Urinary bladder (tissue), 4 donors: ENCODE measurements at places on chromosomes 1 and 21. TPM values are rescaled to one million over a fixed set of nuclear protein-coding genes. Genes with fewer than 3 reads are reported as not detected.

LRRN2 gene
- 0.90 TPM for total RNA-seq

LMX1A gene
- 0.42 TPM for total RNA-seq

SLC44A5 gene
- total RNA-seq = 5.9 TPM

HLX gene
- total RNA-seq = 12.9 TPM

PPP1R15B gene
- 45.2 TPM for total RNA-seq

RIIAD1 gene
- not detected for total RNA-seq

OR2L2 gene
- 0.11 TPM for total RNA-seq

MYBPH gene
- total RNA-seq = 8.9 TPM

NMNAT2 gene
- total RNA-seq = 2.4 TPM

C1orf105 gene
- 2.9 TPM for total RNA-seq

LRRC38 gene
- 0.53 TPM for total RNA-seq

- no peak for DNase-seq
Measured at GRCh38 chr1:111956155-111956771, 33.2 kb downstream of the KCND3 start.

GRCh38 chr21:36246080-36246631 is 73.8 kb upstream of the MORC3 start:
- no peak for DNase-seq

DNA sequence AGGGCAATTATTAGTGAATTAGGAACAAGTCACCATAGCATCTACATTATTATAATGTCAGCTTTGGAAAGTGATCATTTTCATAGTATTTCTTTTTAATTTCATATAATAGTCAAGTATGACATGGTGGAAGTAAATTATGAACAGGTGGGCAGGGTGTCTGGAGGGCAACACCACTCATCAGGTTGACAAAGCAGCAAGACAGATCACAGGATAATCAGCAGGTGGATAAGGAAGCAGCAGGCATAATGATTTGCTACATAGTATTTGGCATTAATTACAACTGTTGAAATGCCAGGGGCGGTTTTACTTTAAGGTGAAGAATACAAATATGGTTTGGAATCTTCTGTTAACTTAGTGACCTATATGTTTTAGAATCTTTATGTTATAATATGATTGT is 1342.2 kb downstream of the PLA2G4A start:
- DNase-seq = no peak

- DNase-seq = no peak
Measured at GRCh38 chr1:165395478-165395877, 39.0 kb upstream of the LMX1A start.

DNA sequence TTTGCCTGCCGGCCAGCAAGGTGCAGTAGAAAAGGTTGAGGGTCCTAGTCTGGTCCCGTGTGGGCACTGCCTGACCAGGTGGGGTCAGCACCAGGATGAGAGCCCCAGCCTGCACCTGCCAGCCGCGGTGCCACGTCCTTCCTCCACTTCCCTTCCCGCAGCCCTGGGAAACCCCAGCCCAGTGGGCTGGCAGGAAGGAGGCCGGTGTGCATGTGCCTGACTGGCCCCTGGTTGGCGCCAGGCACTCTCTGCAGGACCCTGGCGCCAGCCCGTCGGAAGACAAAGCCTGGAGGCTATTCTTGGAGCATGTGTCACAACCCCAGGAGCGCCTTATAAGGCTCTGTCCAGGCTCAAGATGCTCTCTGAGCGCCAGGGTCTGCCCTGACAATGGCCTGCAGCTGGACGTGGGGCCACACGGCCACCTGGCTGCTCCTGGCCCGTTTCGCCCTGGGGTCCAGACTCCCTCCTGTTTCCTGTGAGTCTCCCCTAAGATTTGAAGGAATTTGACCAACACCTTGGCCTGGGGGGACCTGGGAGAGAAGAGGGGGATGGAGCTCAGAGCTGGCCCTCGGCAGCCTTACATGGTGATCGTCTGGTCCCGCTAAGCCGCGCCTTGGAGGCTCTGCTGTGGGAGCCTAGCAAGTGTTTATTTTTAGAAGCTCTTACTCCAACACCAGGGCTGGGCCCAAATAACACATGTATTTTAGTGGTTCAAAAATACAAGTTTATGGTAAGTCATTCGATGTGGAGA is 31.9 kb upstream of the POFUT2 start:
- no peak for DNase-seq

DNA sequence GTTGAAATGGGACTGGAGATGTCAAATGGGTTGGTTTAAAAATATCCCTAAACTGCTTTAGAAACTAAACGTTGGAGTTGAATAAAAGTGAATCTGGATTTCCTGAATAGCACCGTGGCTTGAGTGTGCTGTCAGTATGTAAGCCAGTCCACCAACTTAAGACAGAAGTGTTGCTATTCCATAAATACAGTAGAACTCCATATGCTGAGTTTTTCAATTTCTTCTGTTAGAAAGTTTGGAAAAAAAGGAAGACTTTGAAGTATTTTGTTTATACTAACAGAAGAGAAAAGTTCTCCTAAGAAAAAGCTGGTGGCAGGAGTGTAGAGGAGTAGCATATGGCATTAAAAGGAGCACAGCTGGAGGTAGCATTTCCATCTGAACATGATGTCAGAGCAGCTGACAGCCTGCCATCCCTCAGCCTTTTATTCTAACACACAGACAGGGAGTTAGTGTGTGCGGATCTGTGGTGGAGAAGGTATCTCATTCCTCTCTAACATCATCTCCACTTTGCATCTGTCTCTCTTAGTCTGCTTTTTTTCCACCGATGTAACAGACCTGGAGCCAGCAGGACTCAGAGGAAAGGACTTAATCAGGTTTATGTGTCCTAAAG is at the start of gene ZBTB18:
Gene ZBTB18 (plus strand): TSS at position 449 of the 610 bp plus-strand sequence. CDS start 149 bp downstream, at position 598.
- DNase-seq = no peak

DNA sequence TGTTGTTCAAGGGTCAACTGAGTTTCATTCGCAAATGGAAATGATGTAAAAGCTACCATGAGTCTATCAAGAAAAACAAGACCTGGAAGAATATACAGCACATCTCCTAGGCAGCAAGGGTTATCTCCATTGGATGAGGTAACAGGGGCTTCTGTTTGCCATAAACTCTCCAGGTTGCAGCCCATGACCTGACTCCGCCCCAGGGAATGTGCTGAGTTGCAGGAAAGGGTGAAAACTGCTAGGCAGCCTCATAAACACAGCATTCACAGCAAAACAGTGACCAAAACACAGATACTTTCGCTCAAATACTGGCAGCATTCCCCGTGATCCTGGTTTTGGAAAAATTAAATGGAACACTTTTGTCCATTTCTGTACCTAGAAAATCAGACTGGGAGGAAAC is 20.2 kb upstream of the ACTA1 start:
- DNase-seq = no peak

DNA sequence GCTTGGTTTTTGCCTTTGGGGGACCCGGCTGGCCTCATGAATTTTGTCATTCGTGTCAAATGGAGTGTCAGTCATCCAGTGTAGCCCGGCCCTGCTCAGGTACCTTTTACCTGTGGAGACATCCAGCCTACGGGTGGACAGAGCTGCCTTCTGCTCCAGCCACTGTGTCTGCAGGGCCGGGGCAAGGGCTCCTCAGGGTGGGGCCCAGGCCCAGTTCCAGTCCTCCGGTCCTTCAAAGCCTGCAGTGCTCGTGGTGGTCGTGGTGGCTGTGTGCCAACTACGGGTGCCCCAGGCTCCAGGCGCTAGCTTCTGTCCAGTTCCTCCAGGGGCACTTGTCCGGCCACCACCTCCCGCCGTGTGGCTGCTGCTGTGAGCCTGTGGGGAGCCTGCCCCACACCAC is 54.8 kb downstream of the TRIM11 start:
- no peak for DNase-seq

GRCh38 chr1:1760345-1760650 is 18.0 kb downstream of the NADK start:
- no peak for DNase-seq

DNA sequence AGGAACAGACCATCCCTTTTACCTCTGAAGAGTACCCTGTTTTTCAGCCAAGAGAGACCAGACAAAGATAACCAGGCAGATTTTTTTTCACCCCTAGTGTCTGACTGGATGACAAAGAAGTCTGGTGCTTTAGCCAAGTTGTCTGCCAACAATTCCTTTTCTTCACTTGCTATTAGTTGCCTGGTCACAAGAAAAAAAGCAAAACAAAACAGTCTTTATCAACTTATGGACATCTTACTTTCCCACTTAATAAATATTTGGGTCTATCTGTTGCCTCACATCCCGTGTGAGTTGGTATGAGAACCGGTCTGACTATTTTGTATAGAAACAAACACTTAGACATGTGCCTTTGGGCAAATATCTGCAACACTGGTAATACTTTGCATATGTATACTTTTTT is 662.9 kb downstream of the PLPP3 start:
- peak; percentile 46 for DNase-seq

DNA sequence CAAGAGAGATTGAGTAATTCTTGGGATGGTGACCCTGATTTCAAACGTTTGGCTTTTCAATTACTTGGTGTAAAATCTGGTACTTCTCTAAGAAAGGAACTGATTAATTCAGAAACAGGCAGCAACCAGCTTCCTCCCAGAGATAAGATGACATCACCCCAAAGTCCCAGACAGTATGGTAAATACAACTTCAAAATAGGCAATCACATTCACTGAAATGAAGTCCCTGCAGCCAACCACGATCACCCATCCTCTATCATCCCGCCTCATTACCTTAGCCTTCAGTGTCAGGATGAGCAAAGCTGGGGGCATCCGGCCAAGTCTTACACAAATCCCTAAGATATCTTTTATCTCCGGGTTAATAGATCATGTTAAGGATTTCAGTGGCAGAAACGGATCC is 26.4 kb upstream of the RUNX1 start:
- no peak for DNase-seq

DNA sequence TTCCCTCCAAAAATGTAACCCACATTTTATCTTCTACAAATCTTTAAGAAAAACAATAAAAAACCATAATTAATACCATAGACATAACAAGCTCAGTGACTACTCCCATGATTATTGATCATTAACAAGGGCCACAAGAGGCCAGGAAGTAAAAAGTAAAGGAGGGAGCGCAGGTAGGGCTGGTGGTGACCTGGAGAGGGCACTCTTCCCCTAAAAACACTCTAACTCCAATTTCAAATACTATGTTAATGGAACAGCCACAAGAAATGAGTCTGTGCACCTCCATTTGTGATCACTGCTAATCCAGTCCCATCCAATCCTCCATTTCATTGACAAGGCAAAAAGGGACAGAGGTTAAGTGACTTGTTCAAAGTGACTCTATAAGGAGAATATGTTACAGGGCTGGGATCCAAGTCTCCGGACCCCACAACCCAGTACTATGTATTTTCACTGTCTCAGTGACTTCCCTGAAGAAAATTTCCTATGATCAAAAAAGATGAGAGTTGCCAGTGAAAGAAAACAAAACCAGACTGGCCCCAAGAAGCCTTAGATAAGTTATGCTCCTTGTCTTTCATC is 41.2 kb upstream of the CFAP298 start:
- DNase-seq = no peak

DNA sequence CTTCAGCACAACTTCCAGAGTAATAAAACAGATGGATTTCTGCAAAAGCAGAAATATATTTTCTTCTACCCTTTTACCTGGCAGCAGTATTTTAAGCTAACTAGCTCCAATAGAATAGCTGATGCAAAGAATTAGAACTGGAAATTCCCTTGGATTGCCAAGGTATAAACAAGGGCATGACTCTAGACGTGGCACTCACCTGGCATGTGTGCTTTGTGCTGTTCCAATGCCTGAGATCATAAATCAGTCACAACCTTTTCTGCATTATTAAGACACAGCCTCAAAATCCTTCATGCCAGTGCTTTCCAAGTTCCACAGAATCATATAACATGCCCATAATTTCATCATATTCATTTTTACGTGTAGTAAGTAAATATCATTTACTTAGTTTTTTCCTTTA is 1048.7 kb downstream of the ADGRL2 start:
- no peak for DNase-seq

DNA sequence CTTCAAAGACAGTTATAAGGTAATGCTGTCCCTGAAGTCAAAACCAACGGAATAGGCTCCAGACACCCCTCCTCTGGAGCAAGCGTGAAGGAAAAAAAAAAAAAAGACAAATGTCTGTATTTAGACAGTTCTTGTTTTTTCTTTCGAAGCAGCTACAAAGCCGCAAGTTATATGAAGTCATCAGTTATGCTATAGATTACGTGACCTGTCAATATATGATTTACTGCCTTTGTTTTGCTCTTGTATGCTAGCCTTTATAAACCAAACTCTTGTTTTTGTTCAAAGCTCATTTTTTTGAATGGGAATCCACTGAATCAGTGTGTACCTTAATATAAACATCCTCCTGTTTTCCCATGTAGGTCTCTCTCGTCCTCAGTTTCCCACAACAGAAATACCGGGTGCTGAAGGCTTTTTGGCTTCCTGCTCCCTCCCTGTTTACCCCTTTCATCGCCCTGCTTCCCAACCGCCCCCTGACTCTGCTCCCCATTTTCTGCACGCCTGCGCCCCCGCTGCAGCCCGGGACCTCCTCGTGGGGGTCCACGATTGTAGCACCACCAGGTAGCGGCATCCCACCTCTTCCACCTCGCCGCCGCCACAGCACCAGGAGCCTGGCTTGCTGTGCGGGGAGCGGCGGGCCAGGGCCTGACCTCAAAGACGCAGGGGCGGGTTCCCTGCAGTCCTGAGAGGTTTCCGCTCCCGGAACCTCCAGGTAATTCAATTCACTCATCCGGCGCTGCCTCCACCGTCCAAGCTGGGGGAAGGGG is 5.2 kb upstream of the ZNF678 start:
- DNase-seq = no peak

GRCh38 chr21:45302082-45303061 is 14.7 kb upstream of the POFUT2 start:
- no peak for DNase-seq

GRCh38 chr1:71785450-71785849 is 496.9 kb downstream of the NEGR1 start:
- peak; percentile 56 for DNase-seq

- DNase-seq = peak; percentile 51
Measured at GRCh38 chr1:95116580-95117206, 462 bp upstream of the TLCD4 start.

- no peak for DNase-seq
Measured at GRCh38 chr1:13582713-13583443, 754 bp upstream of the PDPN start.
